ENCODE measurements at places on chromosomes 6 and 20. TPM values are rescaled to one million over a fixed set of nuclear protein-coding genes. Genes with fewer than 3 reads are reported as not detected.

The C2 gene
- 3.9 TPM for polyA plus RNA-seq

The SPATS1 gene
- 0.31 TPM for polyA plus RNA-seq

GRCh38 chr6:131023834-131024504 is 39.1 kb downstream of the EPB41L2 start:
- no peak for DNase-seq

GRCh38 chr6:23036406-23036983 is 467.1 kb downstream of the HDGFL1 start:
- DNase-seq, result no peak

- no peak for DNase-seq
Observed at GRCh38 chr6:25366903-25367545, 87.8 kb downstream of the CARMIL1 start.

DNA sequence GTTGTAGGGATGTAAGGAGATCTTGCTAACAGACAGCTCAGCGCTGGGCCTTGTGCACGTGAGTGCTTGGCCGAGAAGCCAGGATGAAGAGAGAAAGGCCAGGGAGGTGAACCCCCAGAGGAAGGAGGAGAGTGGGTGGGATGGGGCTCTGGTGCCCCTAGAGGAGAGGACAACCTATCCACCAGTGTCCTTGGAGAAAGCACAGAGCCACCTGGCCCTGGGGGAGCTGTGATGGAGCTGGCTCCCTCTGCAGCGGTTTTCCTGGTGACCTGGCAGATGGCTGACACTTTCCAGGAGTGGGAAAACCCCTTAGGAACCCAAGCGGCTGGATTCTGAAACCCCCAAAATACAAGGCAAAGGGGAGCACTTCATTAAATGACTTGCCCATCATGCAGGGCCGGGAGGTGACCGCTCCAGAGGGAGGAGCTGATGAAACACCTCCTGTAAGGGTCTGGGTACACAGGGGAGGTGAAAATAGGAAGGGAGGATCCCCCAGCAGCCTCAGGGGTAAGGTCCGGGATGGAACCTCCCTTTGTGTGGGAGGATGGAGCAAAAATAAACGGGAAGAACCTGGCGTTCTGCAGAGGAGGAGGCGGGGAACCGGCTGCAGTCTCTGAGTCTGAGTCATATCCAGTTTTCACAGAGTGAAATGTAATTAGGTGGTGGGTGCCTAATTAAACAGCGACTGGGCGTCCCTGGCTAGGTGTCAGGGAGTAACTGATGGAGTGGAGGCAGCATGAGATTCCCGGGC is 80.4 kb downstream of the SULF2 start:
- no peak for DNase-seq

GRCh38 chr6:147132889-147133288 is 71.3 kb upstream of the STXBP5 start:
- no peak for DNase-seq

Data from left lung (tissue), 14 donors.